Mesenteric fat pad (tissue), 1 donor: ENCODE measurements at places on chromosomes 11 and 22.
A peak's percentile ranks its signal among the peaks of the same experiment; 100 is the strongest.

GRCh38 chr11:79852176-79852575 is 411.3 kb upstream of the TENM4 start:
- no peak for DNase-seq

- DNase-seq = no peak
Observed at GRCh38 chr22:37402184-37402506, 25.1 kb downstream of the ELFN2 start.

GRCh38 chr11:117713538-117713991 is 83.5 kb downstream of the DSCAML1 start:
- DNase-seq = no peak

DNA sequence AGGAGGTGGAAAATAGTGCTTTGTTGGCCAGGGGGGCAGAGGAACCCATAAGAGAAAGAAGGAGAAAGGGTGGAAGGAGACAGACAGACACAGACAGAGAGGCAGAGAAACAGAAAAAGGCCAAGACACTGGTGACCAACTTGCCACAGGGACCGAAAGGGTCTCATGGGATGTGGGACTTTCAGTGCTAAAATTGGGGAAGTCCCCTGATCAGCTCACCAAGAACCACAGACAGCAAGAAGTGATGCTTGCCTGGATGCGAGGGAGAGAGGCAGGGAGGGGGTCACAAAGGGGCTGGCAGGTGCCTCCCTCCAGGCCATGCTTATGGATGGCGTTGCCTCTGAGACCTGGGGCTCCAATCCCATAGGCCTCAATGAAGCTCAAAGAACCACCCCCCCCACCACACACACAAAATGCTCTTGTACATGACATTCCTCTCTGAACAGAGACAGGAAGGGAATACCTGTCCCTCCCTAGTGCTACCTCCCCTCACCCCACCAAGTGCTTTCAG is 413.4 kb downstream of the MN1 start:
- peak; percentile 60 for DNase-seq

DNA sequence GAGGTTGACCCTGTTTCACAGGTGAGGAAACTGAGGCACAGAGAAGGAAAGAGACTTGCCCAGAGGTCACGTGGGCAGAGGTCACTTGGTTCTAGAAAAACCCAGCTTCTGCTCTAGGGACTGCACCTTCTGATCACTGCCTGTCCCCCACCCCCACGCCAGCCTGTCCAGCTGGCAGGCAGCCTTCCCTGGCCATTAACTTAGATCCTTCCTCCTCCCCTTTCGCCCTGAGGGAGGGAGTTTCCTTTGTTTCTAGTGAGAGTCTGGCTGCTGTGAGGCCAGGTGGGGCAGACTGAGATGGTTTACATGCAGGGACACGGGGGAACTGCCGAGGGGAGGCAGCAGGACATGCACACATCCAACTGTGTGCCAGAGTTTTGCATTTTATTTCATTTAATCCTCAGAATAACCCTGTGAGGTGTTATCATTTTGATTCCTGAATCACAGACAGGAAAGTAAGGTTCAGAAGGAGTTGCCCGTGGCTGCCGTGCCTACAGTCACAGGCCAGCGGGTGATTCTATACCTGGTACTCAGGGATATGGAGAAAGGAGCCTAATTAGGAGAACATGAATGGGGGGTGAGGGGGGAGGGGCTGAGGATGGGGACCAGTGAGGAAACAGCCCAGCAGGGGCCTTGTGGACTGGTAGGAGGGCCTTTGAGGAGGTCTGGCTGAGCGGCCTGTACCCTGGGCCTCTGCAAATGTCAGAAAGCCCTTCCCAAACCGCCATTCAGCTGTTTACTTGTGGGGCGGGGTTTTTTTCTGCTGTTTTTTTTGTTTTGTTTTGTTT is 3.4 kb downstream of the FAM83F start:
- no peak for DNase-seq

DNA sequence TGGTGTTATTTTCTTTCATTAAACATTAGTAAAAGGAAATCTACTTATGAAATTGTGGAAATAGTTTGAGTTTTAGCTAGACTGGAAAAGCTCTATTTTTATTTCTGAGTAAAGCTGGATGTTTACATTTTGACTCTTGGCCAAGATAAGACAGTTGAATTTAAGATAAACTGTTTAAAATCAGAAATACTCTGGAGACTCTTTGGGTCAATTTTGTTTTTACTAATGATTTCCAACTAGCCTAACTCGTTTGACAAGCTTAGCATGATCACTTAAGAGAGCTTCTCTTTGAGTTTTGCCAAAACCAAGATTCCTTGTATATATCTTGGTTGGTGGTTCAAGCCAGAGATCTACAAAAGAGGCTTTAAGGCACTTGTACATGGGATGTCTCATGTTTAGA is 724.8 kb upstream of the LUZP2 start:
- no peak for DNase-seq

DNA sequence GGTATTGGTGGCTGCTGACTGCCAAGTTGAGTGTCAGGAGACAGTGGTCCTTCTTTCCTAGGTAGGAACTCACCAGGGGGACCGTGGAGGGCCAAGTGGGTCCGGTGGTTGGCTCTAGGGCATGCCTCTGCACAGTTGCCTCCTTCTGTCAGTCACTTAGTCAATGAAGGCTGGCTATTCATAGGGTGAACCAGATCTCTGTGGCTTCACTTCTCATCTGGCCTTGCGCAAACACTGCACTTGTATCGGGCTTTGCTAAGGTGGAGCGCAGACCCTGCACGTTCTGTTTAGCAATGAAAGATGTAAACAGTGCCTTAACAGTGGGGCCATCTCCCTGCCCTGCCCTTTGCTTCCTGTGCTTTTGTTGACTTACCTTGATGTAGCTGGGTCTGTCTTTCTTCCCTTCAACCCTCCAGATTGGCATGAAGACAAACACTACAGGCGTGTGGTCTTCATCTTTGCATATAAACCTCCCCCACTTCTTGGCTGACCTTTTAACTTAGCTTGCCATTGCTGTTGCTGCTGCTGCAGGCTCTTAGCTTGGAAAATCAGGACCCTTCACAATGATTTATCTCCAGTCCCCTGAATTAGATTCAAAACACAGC is 6.7 kb upstream of the SORL1-AS1 start:
- no peak for DNase-seq

DNA sequence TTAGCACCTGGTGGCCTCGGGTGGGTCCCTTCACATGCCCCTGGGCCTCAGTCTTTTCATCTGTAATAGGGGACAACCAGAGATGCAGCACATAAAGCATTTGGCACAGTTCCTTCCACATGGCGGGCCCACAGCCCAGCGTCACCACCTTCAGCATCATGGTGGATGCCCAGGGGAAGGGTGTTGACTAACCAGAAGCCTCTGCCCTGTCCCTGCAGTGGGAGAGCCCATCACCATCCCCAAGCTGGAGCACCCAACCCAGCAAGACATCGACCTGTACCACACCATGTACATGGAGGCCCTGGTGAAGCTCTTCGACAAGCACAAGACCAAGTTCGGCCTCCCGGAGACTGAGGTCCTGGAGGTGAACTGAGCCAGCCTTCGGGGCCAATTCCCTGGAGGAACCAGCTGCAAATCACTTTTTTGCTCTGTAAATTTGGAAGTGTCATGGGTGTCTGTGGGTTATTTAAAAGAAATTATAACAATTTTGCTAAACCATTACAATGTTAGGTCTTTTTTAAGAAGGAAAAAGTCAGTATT is 14.8 kb upstream of the UVRAG start:
- peak; percentile 69 for DNase-seq

DNA sequence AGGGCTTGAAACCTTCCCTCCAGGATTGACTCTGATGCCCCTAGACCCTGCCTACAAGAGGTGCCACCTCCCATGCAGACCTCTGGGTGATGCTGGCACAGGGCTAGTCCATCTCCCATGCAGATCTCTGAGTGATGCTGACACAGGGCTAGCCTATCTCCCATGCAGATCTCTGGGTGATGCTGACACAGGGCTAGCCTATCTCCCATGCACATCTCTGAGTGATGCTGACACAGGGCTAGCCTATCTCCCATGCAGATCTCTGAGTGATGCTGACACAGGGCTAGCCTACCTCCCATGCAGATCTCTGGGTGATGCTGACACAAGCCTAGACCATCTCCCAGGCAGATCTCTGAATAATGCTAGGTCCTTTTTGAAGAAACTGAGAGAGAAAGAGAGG is 321.7 kb downstream of the NTM start:
- DNase-seq = no peak

DNA sequence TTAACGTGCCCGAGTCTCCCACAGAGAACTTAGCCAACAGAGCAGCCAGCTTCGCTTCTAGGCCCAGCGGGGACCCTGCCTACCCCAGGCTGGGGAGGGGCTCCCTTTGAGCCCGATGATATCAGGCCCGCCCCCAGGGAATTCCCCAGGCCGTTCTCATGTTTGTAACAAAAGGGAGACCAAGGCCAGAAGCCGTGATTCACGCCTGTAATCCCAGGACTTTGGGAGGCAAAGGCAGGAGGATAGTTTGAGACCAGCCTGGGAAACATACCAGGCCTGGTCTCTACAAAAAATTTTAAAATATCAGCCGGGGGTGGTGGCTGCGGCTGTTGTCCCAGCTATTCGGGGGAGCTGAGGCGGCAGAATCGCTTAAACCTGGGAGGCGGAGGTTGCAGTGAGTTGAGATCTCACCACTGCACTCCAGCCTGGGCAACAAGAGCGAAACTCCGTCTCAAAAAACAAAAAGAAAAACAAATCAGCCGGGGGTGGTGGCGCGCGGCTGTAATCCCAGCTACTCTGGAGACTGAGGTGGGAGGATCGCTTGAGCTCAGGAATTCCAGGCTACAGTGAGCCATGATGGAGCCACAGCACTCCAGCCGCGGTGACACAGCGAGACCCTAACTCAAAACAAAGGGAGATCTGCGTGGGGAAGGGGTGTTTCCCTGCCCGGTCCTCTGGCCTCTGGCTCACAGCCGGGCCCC is 1.7 kb downstream of the DRD4 start:
- DNase-seq = no peak

DNA sequence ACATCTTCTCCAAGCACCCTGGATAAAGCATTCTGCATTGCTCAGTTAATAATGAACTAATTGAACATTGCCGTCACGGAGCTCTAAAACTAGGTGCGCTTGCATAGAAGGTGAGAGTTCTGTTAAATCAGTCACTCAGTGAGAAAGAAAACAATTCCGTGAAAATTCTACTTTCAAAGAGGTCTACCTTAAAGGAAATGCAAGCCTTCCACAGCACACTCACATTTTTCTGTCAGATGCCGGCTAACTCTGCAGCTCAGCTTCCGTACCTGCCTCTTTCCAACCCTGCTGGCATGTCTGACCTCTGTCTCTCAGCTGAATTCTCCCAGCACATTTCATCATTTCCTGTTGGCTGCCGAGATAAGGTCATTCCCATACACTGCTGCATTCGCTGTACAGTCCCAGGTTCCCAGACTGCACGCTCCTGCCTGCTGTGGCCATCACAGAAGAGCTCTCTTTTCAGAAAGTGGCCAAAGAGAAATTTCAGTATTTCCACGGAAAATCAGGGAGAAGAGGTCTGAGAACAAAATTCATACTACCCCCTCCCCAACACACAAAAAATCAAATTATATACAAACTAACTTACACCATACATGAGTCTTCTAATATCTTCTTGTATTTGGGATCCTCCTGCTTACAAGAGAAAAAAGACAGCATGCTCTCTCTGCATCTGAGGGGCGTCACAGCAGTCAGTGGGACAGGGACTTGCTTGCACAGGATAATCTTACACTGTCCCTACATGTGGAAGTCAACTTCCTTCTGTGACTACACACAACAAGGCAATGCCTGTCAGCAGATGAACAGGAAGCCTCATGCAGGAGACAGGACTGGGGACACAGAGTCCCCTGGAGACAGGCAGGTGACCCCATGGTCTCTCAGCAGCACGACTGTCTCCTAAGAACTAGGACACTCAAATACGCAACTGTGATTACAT is 55.1 kb downstream of the PACSIN2 start:
- no peak for DNase-seq
